Left ventricle myocardium inferior (tissue), 1 donor: ENCODE measurements at places on chromosomes 2 and 18. TPM values are rescaled to one million over a fixed set of nuclear protein-coding genes. Genes with fewer than 3 reads are reported as not detected.

RDH14 gene
- 42.6 TPM for total RNA-seq

ERICH2 gene
- total RNA-seq, result 0.82 TPM

WDFY1 gene
- total RNA-seq, result 12.6 TPM

DNA sequence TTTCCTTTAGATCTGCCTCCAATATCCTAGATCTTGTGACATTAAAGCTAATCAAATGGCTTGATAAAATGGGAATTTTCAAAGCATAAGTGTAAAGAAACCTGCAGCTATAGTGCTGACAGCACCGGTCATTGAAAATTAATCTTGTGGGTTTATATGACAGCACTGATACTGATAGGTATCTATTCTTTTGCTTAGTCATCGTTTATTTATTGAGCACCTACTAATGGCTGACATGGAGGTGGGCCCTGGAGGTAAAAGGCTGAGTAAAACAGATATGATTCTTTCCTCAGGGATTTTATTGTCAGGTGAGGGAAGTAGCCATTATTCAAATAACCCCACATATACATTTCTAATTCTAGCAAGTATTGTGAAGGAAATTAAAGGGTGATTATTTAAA, 282.5 kb downstream of the LRRTM1 start:
- DNase-seq, result no peak

DNA sequence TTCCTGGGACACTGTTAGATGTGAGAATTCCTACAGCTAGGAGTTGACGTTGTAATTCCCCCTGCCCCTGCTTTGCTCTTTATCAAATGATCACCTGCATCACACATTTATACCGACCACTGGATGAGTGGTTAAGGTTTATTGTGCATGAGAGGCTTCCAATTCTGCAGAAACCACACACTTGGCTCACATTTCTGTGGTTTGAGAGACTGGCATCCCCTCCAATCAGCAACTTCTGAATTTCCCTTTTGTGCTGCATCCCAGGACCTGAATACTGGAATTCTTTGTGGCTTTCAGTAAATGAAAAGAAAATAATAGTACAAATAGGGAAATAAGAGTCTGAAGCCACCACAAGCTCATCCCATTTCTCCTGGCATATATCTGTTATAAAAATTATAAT, 628.7 kb upstream of the PIK3C3 start:
- no peak for DNase-seq

GRCh38 chr18:32698153-32698552, 74.7 kb downstream of the KLHL14 start:
- DNase-seq, result no peak

AOX1 gene
- total RNA-seq, result 3.6 TPM

DNA sequence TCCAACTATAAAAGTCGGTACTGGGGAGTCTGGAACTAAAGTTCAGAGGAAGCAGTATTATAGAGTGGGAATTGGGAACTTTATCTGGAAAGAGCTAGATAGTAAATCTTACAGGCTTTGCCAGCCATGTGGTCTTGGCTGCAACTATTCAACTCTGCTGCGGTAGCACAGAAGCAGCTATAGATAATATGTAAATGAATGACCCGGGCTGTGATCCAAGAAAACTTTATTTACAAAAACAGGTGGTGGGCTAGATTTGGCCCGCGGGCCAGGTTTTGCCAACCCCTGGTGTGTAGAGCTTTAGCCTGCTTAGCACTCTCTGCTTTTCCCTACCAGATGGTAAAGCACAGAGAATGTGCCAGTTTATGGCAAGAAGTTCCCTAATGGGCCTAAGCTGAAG, 70.8 kb downstream of the TNP1 start:
- DNase-seq, result no peak

B3GNT2 gene
- 16.8 TPM for total RNA-seq

- no peak for DNase-seq
These were observed 49.1 kb downstream of the TFPI start for GRCh38 chr2:187505065-187505672.

FAM237A gene
- not detected for total RNA-seq

UGT1A8 gene
- not detected for total RNA-seq

DNA sequence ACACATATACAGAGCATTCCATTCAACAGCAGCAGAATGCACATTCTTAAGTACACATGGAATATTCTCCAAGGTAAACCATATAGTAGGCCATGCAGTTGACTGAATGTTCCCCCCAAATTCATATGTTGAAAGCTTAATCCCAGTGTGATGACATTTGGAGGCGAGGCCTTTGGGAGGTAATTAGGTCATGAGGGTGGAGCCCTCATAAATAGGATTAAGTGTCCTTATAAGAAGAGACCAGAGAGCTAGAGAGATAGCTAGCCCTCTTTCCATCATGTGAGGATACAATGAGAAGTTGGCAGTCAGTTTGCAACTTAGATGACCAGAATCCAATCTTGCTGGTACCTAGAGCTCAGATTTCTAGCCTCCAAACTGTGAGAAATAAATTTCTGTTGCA, 27.6 kb downstream of the TMEM185B start:
- DNase-seq, result no peak
